ENCODE measurements at places on chromosomes 5 and 9.
A peak's percentile ranks its signal among the peaks of the same experiment; 100 is the strongest.

GRCh38 chr5:161096581-161096980, 244.6 kb upstream of the ATP10B start:
- DNase-seq: no peak

GRCh38 chr5:83126501-83126900, 49.2 kb downstream of the XRCC4 start:
- no peak for DNase-seq

GRCh38 chr5:110753600-110753999, 14.8 kb downstream of the SLC25A46 start:
- DNase-seq: no peak

DNA sequence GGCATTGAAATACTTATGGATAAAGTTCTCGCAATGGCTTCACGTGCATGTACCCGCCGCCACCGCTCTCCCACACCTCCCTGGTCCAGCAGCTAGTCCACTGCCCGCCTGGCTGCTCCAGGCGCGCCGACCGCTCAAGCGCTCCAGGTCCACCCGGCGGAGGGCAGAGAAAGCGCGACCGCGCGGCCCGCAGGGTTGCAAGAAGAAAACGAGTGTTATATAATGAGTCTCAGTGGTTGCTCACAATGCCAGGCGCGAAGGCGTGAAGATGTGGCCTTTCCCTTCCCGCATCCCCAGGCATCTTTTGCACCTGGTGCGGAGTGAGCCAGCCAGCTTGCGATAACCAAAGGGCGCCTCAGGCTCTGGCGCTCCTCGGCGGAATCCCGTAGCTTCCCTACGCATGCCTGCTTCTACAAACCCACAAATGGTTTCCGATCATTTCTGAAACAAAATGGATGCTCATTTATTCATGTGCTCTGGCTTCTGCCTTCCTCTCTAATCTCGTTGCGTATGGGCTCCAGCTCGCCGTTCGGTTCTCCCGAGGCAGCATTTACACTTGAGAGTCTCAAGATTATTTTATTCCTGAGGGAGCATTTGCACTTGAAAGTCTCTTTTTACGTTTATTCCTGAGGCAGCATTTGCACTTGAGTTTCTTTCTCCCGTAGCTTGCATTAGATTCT, 25.7 kb downstream of the CDKN2A start:
- no peak for DNase-seq

DNA sequence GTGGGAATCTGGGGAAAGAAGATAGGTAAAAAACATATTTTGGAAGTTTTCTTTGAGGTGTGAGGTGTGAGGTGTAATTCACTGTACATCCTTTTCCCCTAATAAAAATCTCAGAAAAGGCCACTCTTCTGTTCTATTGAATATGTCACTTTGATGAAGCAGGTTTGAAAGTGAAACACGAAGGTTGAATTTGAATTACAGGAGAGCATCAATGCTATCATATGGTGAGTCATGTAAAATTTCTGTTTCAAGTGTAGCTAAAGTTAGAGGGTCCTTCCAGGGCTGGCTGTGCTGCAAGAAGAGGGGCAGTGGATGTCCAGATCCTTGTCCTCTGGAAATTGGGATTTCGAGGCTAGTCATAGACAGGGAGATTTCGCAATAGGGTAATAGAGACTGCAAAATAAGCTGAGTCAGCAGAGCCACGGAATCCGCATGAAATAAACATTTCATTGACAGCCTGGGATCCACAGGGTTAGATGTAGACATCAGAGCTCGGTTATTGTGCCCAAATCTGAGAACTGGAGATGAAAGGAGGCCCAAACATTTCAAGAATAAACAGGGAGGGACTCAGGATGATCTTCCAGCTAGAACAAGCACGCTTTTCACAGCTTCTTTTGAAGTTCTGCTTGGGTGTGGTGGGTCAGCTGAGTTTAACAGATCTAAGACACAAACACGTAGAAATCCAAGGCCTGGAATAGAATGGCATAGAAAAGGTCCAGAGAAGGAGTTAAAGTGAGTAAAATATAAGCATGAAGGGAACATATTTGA, 194.4 kb upstream of the CDKN2B start:
- no peak for DNase-seq

DNA sequence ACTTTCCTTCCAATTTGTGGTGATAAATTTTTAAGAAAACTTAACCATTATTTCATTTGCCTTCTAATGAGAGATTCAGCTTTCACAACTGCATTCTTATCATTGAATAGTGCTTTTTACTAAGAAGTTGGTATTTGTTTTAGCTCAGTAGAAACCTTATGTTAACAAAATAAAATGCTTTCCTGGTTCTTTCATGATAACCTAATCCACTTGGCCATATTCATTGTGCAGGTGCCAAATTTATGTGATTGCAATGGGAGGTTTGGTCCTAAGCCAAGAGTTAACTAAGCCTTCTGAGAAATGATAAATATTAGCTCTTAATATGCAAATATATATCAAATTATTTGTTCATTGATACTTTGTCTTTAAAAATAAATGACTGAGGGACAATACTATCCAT, 141.1 kb upstream of the TLE4 start:
- DNase-seq: no peak

GRCh38 chr9:88835038-88835466, 156.2 kb upstream of the S1PR3 start:
- no peak for DNase-seq

DNA sequence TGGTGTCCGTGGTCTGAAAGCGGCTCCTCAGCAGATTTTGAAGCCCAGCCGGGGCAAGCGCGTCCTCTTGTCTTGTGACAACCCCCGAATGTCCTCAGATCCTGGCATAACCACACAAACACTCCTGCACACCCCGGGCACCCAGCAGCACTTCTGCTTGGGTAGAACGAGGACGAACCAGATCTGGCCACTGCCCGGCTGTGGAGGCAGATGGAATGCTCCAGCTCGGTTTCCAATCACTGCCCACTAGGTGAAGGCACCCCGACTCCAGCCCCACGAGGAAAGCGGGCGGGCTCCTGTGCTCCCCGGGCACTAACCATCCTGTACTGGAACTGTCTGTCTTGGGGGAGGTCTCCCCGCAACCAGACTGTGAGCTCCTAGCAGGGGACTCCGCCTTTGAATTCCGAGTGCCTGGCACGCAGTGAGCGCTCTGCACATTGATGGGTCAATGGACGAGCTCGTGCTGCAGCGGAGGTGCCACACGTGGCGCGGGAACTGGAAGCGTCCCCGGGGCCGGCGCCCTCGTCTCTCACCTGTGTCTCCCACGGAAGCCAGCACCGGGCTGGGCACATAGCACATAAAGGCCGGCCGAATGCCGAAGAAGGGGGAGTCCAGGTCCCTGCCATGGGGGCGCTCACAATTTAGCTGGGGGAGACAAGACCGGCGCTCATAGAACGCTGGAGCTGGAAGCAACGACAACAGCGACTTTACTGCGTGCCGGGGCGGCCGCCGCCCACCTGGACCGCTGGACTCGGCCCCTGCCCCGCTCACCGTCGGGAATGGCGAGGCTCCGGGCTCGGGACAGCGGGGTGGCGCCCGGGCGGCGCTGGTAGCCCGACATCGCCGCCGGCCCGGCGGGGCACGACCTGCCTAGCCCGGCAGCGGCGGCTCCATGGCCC, 608 bp downstream of the ENTR1 start:
- DNase-seq: no peak

- no peak for DNase-seq
Measured at GRCh38 chr9:27538647-27539046, 9.0 kb upstream of the MOB3B start.

- DNase-seq: no peak
Measured at GRCh38 chr9:135326141-135326540, 153.4 kb upstream of the PPP1R26 start.

DNA sequence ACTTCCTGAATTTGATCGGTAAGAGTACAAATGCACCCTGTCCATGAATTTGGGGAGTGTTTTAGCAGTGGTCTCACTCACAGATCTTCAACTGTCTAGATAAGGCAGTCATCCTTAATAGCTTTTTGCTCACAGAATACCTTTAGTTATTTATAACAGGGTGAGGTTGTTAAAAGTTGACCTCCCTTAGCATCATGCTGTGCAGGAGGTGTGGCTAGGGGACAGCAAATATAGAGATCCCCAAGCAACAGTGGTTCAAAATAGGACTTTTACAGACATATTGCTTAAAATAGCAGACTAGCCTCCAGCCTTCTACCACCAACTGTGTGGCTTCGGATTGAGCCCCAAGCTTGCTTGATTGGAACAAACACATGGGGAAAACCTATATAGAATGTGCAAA, 724.4 kb downstream of the TLE1 start:
- no peak for DNase-seq

DNA sequence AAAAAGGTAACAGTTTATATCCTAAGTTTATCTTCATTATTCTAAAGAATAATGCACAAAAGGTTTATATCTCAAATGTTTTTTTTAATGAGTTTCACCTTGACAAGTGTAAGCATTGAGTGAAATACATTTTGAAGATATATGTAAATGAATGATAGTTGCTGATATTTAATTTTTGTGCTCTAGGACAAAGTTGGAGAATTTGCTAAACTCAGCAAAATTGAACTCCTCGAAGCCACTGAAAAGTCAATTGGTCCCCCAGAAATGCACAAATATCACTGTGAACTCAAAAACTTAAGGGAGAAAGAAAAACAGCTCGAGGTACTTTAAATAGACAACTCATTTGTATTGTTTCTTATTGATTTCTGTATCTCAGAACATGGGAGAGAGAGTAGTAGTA, 19.5 kb downstream of the SMC5 start:
- DNase-seq: no peak

- DNase-seq: no peak
Measured at GRCh38 chr9:116572095-116572748, 114.9 kb upstream of the TRIM32 start.

- DNase-seq: peak; percentile 82
Measured at GRCh38 chr5:68534131-68534940, 318.8 kb downstream of the PIK3R1 start.

DNA sequence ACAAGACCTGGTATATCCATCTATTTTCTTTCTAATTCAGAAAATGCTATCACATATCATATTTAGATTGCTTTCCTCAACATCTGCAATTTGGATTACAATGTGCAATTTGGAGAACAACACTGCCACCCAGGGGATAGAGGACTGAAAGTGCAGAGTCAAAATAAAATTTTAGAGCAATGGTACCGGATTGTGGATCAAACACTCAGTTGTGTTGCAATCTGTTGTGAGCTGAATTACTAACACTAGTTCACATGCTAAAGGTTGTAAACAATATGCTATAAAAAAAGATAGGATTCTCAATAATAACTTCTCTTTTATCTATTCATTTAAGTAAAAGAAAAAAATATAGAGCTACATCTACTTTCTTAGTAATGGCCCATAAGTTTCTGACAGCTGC, 11.9 kb upstream of the SRFBP1 start:
- no peak for DNase-seq

- DNase-seq: no peak
Measured at GRCh38 chr5:176596689-176597416, 13.1 kb downstream of the GPRIN1 start.

GRCh38 chr5:59358005-59358861, 535.3 kb downstream of the PDE4D start:
- no peak for DNase-seq

GRCh38 chr9:130459941-130460669, 15.3 kb downstream of the ASS1 start:
- no peak for DNase-seq

DNA sequence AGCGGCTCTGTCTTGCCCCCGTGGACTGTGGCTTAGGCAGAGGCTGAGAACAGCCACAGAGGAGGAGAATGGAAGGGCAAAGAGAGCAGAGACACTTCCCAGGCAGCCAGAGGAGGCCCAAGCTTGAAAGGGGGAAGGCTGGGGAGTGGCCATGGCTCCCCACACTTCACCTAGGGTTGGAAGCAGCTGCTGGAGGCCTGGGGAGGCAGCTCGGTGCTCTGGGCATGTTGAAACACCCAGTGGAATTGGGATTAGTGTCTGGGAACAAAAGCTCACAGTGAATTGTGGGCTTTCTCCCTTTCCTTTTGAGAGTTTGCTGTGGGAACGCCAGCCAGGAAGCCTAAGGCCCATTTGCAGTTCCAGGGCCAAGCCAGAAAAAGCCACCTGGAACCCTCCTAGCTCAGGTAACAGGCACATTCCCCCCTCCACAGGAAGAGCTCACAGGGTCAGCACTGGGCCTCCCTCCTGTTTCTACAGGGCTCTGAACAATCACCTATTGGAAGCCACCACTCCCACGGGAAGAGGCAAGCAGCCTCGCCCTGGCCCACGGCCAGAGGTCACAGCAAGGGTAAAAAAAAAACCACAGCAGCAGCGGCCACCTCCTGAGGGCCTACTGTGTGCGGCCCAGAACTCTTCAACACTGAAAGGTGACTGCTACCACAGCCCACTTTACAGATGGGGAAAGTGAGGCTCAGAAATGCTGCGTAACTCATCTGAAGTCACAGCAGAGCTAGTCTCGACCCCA, 20.2 kb downstream of the EEIG1 start:
- DNase-seq: no peak

DNA sequence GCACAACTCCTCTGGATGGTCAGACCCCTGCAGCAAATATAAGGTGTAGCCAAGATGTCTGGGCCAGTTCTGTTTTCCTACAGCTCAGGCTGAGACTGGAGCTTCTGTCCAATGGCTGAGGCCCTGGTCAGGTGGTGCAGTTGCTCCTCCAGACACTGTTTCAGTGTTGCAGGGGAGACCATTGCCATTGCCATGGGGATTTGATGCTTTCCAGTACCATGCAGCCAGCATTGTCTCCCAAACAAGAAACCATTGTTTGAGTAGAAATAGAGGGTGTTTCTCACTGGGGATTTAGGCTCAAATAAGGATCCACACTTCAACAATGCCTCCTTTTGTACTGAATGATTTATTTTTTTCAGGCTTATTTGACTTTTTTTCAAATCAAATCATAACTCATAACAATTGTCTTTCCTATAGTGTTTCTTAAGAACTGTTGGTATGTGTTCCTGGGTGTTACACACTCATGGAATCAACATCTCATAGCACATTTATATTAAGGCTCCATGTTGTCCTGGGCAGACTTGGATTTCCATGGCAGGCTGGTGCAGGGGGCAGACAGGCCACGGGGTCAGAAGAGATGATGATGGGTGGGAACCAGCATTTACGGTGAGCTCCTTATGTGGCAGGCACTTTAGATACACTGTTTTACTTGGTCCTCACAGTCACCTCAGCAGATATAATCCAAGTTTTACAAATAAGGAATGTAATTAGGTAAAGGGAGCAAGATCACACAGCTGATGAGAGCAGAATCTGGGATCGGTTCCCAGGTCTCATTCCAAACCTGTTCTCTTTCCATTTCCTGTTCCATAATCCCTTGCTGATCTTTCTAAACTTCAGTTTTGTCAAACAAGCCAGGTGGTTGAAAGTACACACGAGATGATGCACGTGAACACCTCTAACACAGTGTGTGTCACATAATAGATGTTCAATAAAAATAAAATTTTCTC, 95.9 kb upstream of the GNAQ start:
- no peak for DNase-seq

DNA sequence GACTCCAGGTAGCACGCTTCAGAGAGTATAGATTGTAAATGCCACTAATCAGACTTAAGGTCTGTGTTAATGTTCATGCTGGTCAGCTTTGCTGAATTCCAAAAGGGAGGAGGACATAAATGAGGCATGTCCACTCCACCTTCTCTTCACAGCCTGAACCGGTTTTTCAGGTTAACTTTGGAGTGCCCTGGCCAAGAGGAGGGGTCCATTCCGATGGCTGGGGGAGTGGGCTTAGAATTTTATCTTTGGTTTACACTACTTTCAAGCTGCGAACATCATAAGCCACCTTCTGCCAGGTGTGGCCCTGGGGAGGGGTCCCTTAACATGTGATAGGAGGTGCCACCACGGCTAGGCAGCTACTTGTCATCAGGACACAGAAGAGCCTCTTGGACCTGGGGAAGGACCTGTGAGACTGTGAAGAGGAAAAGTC, 24.2 kb downstream of the ABO start:
- no peak for DNase-seq

GRCh38 chr5:92775711-92776615, 805.1 kb downstream of the NR2F1-AS1 start:
- DNase-seq: no peak

- DNase-seq: no peak
Measured at GRCh38 chr9:90547896-90548295, 94.7 kb downstream of the DIRAS2 start.
